ENCODE measurements at places on chromosomes 6 and 20.

GRCh38 chr6:21190701-21191100 is 402.9 kb upstream of the SOX4 start:
- no peak for DNase-seq

GRCh38 chr6:92887871-92888270 is 531.5 kb downstream of the EPHA7 start:
- DNase-seq, result no peak

DNA sequence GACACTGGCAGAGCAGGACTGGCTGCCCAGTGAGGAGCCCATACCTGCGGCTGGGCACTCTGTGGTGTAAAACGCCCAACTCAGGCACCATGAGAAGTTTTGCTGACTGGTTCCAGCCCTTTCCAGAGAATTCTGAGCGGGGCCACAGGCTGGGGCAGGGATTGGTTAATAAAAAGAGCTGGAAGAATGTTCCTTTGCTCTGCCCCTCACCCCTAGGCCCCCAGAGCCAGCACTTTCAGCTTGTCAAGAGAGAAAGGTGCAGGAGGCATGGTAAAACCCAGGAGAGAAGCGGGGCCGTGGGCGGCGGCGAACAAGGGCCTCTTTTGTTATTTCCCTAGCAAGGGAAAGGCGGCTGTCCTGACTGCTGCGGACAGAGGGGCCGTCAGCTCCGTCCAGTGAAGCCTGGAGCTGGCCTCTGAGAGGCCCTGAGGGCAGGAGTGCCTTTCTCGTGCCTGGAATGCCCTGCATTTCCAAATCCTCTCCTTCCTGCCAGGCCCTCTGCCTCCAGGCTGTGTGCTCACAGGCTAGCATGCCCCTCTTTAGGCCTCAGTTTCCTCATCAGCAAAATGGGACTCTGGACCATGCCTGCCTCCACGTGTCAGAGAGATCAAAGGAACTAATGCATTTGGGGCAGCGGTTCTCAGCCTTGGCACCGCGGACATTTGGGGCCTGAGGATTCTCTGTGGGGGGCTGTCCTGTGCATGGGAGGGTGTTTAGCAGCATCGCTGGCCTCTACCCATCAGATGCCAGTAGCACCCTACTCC is 12.9 kb downstream of the SLC13A3 start:
- no peak for DNase-seq

- DNase-seq, result no peak
Observed at GRCh38 chr6:151409260-151409659, 17.9 kb upstream of the ZBTB2 start.

- no peak for DNase-seq
Observed at GRCh38 chr6:159098636-159099106, 53.9 kb upstream of the TAGAP start.

GRCh38 chr6:43775535-43775885 is 5.5 kb downstream of the VEGFA start:
- no peak for DNase-seq

DNA sequence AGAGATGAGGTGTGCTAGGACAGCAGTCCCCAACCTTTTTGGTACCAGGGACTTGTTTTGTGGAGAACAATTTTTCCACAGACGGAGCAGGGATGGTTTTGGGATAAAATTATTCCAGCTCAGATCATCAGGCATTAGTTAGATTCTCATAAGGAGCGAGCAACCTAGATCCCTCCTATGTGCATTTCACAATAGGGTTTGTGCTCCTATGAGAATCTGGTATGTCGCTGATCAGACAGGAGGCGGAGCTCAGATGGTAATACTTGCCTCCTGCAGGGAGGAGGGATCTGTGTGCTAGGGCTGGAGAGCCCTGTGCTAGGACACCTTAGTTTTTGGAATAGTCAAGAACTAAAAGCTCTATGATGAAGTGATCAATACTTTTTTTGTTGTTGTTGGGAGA is 2.5 kb downstream of the SMIM13 start:
- DNase-seq, result no peak

GRCh38 chr6:31737315-31737990 is 1.1 kb upstream of the CLIC1 start:
- no peak for DNase-seq

DNA sequence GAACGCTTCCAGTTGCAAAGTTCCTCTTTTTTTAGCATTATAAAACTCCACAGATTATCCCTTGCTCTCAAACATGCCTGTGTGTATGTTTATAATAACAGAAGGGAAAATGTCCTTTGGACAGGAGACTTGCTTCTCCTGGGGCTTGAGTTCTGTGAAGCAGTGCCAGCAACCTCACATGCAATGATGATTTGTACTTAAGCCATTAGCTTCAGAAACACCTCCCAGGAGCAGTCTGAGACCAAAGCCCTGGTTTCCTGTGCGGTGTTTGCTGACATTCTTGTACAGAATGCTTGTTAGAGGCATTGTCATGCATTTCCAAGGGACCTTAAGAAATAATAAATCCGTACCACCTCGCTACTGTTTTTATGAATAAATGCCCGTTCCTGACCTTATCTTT is 752.8 kb downstream of the CBLN4 start:
- no peak for DNase-seq
